Stimulated activated CD8-positive, alpha-beta memory T cell treated with anti-CD3 and anti-CD28 coated beads, Interleukin-4, amount 100 ng/mL, for 4 hours (primary cell): ENCODE measurements at places on chromosomes 6 and 20.

- DNase-seq, result no peak
Measured at GRCh38 chr6:111478749-111479148, 4.3 kb downstream of the REV3L start.

GRCh38 chr6:28896505-28897368 lies 27.0 kb downstream of the TRIM27 start:
- DNase-seq, result no peak

GRCh38 chr20:56815796-56816195 lies 186.7 kb downstream of the TFAP2C start:
- no peak for DNase-seq

GRCh38 chr6:144286503-144287393 lies 1.6 kb downstream of the UTRN start:
- DNase-seq, result no peak

DNA sequence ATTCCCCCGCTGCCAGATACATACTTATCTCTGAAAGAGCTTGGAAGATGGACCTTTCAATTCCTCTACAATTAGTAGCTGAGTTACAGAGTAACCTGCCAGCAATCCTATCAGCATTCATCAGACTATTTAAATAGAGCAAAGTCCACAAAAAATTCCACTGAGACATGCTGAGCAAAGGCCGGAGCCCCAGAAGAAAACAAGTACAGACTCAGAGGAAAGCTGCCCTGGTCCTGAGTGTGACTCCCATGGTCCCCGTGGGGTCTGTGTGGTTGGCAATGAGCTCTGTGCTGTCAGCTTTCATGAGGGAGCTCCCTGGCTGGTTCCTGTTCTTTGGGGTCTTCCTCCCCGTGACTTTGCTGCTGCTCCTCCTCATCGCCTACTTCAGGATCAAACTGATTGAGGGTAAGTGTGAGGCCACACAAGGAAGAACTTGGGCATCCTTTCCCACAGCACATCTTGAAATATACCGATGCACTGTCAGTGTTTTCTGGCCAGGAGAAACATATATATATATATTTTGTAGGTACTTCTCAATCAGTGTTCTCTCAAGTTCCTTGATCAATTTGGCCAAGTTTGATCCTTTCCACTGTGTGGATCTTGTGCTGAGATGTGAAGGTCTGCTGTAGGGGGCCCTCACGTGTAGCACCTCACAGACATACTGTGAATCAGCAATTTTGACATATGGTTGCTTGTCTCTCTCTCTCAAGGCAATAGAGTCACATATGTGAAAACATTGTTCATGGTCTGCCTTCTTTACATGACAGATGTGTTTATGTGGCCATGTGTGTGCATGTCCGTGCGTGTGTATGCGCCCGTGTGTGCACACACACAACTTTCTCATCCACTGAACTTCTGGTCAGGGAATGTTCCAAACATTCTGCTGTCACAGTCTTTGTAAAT lies at the start of gene SMLR1:
TSS of gene SMLR1 (plus strand) at position 160 of the 903 bp plus-strand sequence. CDS start at position 168, 8 bp downstream.
- DNase-seq, result no peak

DNA sequence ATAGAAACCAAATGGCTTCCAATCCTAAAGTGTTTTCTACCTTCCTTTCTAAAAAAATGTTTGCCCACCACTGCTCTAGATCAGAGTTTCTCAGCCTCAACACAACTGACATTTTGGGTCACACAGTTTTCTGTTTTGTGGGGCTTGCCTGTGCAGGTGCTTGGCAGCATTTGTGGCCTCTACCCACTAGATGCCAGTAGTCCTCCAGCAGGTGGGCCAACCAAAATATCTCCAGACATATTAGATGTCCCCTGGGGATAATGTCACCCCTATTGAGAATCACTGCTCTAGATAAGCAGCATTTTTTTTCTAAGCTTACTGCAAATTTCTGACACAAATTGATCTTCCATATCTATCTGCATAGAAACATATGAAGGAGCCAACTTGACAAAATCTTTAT lies 26.3 kb upstream of the EPM2A start:
- no peak for DNase-seq

DNA sequence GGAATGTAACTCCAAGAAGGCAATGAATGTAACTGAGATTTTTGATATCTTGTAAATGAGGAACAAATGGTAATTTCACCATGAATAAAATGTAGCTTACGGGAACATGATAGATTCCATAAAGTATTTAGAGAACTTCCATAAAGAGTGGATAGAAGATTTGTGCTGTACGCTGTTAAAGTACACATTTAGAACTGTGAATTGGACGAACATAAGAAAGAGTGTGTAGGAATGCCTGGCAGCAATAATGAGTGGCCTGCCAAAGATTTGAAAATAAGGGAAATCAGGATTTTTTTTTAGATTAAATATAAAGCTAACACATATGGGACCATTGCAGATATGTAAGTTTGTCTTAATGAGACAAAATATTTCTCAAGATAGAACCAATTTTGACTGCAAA lies 1153.3 kb upstream of the EYS start:
- no peak for DNase-seq

- DNase-seq, result no peak
Measured at GRCh38 chr6:108667993-108668392, 107.3 kb downstream of the FOXO3 start.

DNA sequence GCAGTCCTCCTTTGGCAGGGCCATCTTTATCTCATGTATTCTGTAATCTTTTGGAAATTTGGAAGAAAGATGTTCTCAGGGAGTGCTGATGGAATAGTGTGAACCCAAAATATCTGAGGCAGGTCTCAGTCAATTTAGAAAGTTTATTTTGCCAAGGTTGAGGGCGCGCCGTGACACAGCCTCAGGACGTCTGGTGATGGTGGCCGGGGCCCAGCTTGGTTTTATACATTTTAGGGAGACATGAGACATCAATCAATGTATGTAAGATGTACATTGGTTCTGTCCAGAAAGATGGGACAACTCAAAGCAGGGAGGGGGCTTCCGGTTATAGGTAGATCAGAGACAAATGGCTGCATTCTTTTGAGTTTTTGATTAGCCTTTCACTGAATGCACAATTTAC lies 89.8 kb downstream of the ERMARD start:
- DNase-seq, result no peak

- DNase-seq, result no peak
Measured at GRCh38 chr6:148867862-148868261, 121.0 kb downstream of the UST start.

GRCh38 chr20:32139947-32140346 lies 30.4 kb downstream of the TM9SF4 start:
- no peak for DNase-seq

- no peak for DNase-seq
Measured at GRCh38 chr6:150354754-150355571, 13.8 kb upstream of the IYD start.

DNA sequence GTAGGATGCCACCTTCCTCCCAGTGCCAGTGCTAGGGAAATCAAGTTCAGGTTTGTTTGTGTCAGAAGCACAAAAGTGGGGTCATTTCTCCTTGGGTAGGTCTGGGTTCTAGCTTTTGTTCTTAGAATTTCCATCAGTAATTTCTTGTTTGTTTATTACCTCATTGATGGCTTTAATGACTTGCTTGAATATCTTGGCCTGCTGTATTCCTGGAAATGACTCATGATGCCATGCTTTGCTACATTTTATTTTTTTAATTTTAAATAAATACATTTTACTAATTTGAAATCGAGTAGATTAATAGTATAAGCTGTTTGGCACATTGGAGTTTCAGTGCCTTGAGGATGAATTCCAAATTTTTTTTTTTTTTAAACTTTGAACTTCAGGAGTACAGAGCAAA lies 189.6 kb downstream of the JARID2 start:
- DNase-seq, result no peak

DNA sequence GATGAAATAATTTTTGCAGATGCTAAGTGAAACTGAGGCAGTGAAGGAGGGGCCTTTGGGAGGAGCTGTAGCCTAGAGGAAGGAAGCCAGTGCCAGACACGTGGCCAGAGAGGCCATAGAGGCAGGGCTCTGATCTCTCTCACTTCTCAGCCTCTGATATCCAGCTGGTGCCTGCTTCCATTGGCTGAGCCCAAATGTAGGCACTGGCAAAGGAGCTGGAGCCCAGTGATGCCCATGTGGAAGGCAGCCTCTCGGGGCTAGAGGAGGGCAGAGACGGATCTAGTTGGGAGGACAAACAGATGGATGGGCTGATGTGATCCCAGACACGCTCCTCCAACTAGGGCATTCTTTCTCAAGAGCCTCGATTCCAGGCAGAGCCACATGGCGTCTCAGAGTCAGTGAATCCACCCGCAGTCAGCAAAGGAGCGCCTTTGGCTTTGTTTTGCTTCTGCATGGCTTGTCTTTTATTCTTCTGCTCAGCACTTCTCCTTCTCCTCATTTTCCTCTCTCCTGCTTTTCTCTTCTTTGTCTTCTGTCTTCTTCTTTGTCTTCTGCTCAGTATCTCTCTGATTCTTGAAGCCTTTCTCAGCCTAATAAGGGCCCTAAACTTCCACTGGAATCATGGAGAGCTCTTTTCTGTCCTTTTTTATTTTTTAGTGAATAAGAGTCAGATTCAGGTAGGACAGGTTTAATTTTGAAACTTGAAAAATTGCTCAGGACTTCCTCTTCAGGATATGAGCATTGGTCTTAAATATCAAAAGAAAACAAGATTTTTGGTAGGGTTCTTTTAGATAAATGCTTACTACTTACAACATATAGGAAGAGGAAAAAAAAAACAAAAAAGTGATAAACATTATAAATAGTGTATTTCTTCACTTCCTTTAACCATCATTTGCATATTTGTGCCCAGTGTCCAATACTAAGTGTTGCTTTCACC lies 41.8 kb downstream of the CYP24A1 start:
- no peak for DNase-seq

- DNase-seq, result no peak
Measured at GRCh38 chr6:53646606-53647005, 18.9 kb downstream of the KLHL31 start.

DNA sequence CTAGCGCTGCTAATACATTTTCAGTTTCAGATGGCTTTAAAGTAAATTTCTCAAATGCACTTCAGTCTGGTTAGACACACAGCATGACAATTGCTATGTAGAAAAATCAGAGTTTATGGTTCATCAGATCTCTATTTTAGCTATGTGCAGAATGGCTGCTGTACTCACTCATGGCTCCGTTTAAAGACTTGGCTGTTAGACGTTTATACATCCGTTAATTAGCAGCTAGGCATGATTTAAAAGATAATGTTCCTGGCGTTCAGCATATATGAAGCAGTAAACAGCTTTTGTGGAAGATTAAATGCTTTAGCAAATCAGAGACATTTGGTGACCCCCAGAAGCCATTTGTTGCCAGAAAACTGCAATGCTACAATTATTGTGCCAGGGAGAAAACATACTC lies 350.0 kb upstream of the MANEA start:
- no peak for DNase-seq
